ENCODE measurements at places on chromosomes 4 and X. TPM values are rescaled to one million over a fixed set of nuclear protein-coding genes. Genes with fewer than 3 reads are reported as not detected.

DNA sequence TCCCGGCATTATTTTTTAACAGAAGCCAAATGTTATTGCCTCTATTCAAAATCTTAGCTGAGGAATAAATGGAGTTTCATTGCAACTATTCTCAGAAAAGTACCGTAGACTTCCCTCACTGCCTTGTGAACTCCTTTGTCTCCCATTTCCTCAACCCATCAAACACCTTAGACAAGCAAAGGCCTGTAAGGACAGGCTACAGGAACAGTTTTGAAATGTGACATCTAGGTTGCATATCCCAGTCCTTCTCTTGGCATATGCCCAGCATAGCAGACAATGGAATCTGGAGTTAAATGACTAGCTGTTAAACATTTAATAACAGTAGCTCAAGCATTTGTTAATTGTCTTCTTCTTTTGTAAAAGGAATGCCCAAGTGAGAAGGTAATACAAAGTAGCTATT, 1371.7 kb downstream of the STIM2 start:
- no peak for DNase-seq

The TMEM156 gene
- 0.54 TPM for polyA plus RNA-seq

The CLDN22 gene
- 0.62 TPM for polyA plus RNA-seq

GRCh38 chr4:122980860-122981259, 58.5 kb upstream of the NUDT6 start:
- DNase-seq, result no peak

The EMCN gene
- polyA plus RNA-seq, result 40.1 TPM

- DNase-seq, result peak; percentile 89
Observed at GRCh38 chrX:153934762-153935325, at the start of gene NAA10. NAA10 (minus strand) TSS chrX:153935037; CDS start chrX:153934904, 133 bp downstream.

DNA sequence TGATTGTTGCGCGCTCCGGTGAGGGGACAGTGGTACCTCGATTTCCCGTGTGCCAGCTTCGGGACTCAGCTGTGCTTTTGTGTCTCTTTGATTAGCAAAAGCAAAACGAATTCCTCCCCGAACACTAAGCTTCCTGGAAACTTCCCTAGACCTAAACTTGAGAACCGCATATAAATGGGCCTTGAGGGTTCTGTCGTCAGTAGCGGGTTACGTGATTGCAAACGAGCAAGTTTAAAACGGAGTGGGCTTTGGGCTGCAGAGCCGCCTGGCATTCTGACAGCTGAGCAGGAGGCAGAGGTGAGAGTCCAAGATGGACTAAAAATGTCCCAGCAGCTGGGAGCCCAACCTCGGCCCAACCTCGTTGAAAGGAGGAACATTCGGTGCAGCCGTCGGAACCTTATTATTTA, 1.2 kb upstream of the TAPT1 start:
- DNase-seq, result peak; percentile 68

GRCh38 chr4:76690011-76690905, 207.7 kb downstream of the SOWAHB start:
- no peak for DNase-seq

GRCh38 chr4:24932515-24933225, 19.8 kb upstream of the CCDC149 start:
- DNase-seq, result no peak

DNA sequence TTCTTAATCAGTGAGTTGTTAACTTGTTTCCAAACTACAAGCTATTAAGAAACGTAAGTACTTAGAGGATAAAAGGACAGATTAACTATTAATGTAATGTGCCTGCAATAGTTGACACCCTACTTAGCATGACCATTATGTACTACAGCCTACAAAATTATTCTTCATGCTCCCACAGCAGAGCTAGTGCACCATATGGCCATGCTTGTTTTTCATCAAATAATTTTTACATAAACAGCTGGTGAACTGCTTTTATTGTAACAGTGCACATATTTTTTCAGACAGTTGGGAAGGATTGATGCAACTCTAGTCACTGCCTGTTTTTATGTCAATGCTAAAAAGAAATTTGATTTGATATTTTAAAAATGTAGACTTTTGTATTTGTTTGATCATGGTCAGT, 10.2 kb upstream of the MAGEB10 start:
- peak; percentile 0 for DNase-seq

DNA sequence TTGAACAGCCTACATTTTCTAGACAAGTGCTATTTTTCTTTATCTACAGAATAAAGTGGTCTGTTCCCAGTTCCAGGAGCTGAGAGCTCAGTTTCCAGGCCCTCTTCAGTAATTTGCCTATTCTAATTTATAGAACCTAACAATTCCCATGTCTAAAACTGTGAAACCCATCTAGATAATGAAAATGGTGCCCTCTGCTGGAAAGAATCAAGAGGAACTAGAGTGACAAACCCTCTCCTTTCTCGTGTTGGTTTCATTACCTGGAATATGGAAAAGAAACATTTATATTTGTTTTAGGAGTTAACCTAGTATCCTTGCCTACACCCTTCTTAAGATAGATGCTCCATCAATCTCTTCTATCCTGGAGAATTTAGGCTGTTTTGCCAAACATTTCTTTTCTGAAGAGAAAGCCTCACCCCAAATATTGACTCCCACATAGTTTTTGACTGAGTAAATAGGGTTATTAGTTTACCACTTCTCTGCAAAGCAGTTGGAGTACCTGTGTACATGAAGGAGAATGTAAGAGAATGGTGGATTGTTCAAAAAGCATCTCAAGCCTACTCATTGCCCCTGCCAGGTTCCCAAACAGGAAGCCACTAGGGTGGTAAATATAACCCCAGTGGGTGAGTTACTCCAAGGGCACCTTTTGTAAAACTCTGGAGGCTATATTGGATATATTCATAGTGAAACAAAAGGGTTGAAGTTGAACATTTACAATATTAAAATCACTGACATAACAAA, 121.6 kb downstream of the RASL11B start:
- no peak for DNase-seq

DNA sequence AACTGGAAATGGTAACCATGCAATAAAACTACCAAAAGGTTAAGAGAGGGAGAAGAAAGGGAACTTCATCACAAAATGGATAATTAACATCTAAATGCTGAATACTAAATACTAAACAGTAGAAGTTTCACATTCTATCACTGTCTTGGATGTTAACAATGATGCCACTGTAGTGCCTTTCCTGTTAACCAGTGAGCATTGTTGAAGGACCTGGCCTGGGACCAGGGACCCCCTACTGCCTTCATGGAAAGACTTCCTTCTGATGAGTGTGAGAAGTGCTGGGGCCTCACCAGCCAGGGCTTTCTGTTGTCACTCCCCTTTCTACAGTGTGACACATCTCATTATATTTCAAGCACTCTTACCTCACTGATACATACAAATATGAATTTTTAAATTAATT, 739.3 kb upstream of the FTHL17 start:
- DNase-seq, result no peak

The UGT2B15 gene
- 0.51 TPM for polyA plus RNA-seq

The ERAS gene
- 0.26 TPM for polyA plus RNA-seq

The HNRNPH2 gene
- polyA plus RNA-seq, result 102 TPM

DNA sequence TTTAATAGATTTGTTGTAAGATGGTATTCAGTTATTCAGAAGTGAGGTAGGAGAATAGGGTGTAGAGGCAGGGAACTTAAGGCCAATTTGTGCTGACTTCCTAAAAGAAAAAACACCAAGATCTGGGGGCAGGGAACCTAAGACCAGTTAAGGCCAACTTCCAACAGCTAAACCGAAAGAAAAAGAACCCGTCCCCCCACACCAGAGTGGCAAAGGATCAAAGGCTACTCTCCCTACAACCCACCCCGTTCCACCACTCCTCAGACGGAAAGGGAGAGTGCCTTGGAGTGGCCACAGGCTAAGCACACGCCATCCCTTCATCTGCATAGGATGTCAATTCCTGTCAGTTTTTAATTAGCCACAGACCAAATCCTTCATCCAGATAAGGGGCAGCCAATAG, 3.7 kb upstream of the ZNF718 start:
- DNase-seq, result no peak

All from left lung (tissue), 14 donors.